Activated T-cell treated with anti-CD3 and anti-CD28 coated beads for 24 hours (primary cell): ENCODE measurements at places on chromosomes 12 and 14.

GRCh38 chr14:99230208-99231151, 41.5 kb downstream of the BCL11B start:
- DNase-seq: peak; percentile 67

- DNase-seq: no peak
Observed at GRCh38 chr12:119247007-119247719, 68.4 kb downstream of the HSPB8 start.

GRCh38 chr12:129211862-129212630, 358.8 kb downstream of the GLT1D1 start:
- DNase-seq: no peak

DNA sequence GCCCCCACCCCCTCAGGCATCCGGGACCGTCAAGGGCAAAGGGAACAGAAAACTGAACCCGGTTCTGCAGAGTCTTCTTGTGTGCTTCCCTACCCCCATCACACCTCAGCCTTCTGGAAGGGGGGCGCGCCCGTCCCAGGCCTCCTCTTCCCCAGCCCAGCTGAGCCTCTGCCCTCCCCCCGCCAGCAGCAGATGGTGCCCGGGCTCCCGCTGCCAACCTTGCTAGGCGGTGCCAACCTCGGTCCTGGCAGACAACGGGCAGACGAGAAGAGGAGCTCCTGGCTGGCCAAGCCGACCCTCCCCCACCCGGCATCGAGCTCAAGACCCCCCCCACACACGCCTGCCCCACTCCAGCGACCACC, 8.7 kb downstream of the STAC3 start:
- DNase-seq: no peak

- DNase-seq: no peak
Observed at GRCh38 chr12:64545081-64545382, 65.3 kb upstream of the RASSF3 start.

GRCh38 chr12:76614364-76614763, 54.8 kb upstream of the OSBPL8 start:
- DNase-seq: no peak
